ENCODE measurements at places on chromosomes 16 and 17. TPM values are rescaled to one million over a fixed set of nuclear protein-coding genes. Genes with fewer than 3 reads are reported as not detected.

DNA sequence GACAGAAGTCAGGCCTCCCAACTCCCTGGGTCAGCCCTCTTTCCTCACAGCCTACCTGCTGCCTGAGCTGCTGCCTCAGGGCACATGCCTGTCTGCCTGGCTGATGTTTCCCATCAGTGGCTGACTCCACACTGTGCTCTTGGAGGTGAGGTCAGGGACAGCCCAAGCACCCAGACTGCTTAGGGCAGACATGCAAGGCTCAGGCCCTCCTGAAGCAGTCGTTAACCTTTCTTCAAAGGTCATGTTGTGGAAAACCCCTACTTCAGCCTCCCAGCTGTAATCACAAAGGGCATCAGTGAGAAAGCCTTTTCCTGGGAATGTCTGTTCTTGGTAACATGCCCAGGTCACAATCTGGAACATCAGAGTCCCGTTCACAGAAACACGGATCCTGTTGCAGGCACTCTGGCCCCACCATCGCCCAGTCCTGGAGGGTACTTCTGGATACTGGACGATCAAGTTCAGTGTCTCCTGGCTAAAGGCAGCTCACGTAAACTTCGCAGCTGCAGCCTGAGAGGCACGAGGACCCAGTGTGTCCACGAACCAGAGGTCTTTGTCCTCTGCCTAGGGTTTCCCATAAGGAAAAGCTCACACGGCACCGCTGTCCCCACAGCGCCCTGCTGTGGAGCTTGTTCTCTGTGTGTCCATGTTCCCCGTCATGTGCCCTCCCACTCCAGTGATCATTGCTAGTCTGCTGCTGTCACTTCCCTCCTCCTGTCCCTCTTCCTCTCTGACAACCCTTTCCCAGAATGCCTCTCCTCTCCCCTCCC lies 54.9 kb downstream of the GNAO1 start:
- no peaks in the 10 kb centered on the region for H3K36me3 ChIP-seq
- H3K27me3 ChIP-seq, result no peaks in the 10 kb centered on the region
- H3K4me3 ChIP-seq, result no peak overlapping the region
- no peaks in the 10 kb centered on the region for H3K4me1 ChIP-seq
- no peak for DNase-seq

CRHR1 gene
- total RNA-seq, result 1.4 TPM

DNA sequence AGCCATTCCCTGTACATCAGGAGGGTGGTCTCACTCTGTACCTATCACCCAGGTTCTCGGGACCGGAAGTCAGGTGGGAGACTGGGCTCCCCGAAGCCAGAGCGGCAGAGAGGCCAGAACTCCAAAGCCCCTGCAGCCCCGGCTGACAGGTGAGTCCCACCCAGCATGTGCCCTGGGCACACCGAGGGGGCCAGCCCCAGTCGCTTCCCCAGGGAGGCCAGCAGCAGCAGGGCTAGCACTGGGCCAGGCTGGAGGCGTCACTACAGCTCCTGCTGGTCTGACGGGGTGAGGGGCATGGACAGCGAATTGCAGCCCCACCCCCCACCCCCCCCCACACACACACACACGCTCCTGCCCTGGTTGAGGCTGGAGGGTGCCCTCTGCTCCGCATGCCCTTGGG lies 7.9 kb upstream of the IL17C start:
- no peak overlapping the region for H3K27ac ChIP-seq
- DNase-seq, result no peak
- no peaks in the 10 kb centered on the region for H3K27me3 ChIP-seq
- no peaks in the 10 kb centered on the region for H3K36me3 ChIP-seq
- H3K4me3 ChIP-seq, result no peak overlapping the region

DNA sequence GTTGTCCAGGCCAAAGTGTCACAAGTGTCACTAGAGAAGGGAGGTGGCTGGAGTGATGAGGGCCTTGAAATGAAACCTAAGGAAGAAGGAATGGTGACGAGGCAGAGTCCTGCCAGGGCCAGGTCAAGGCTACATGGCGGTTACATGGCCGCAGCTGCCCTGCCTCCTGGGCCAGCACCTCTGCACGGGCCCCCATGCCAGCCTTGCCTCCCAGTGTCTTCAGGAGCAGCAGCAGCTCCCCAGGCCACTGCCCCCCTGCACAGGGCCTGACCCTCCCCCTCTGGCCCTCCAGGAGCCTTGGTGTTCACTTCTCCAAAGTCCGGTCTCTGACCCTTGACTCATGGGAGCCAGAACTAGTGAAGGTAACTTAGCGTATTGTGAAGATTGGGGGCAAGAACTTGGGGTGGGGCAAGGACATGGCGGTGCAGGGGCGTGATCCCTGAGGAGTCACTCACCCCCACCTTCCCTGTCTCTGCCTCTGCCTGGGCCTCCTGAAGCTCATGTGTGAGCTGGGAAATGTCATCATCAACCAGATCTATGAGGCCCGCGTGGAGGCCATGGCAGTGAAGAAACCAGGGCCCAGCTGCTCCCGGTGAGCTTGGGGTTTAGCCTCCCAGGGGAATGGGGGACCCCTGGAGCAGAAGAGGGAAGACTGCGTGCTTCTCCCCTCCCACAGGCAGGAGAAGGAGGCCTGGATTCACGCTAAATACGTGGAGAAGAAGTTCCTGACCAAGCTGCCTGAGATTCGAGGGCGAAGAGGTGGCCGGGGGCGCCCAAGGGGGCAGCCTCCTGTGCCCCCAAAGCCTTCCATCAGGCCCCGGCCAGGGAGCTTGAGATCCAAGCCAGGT lies 4.1 kb upstream of the KCTD11 start:
- no peak overlapping the region for H3K27ac ChIP-seq
- H3K27me3 ChIP-seq, result no peaks in the 10 kb centered on the region
- peaks cover 13% of the 10 kb centered on the region for H3K4me1 ChIP-seq
- H3K36me3 ChIP-seq, result no peaks in the 10 kb centered on the region
- no peak overlapping the region for H3K4me3 ChIP-seq
- DNase-seq, result peak; percentile 40

PLCD3 gene
- total RNA-seq, result 153 TPM

GRCh38 chr17:39144416-39144840 lies 7.0 kb downstream of the PLXDC1 start:
- peak; percentile 89 for DNase-seq
- H3K36me3 ChIP-seq, result no peaks in the 10 kb centered on the region
